ENCODE measurements at places on chromosomes 16 and 17.

DNA sequence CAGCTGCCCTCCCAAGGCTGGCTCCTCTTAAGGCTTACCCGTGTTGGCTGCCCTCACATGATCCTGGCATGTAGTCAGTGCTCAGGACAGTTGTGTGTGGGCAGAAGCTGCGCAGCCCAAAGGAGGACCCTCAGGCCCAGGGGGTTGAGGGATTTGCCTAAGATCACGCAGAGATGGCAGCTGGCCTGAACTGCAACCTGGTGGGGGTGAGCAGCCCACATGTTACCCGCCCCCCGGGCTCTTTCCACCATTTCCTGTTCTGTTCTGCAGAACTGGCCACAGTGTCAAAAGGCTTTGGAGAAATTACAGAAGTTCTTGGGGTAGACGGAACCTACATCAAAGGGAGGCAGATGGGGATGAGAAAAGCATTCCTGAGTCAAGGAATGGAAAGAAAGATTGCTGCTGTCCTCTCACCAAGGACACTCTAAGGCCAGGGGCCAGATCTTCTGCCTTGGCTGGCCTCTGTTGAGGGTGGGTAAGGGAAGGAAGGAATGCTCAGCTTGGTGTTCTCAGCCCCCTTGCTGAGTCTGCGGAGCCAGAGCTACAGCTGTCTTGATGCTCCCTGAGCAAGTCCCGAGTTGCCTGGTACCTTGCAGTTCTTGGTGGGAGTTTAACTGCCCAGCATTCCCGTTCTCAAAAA lies 53.0 kb downstream of the EPN2 start:
- DNase-seq: no peak

- no peak for DNase-seq
These were observed 411.8 kb upstream of the SALL1 start for GRCh38 chr16:51562891-51563290.

DNA sequence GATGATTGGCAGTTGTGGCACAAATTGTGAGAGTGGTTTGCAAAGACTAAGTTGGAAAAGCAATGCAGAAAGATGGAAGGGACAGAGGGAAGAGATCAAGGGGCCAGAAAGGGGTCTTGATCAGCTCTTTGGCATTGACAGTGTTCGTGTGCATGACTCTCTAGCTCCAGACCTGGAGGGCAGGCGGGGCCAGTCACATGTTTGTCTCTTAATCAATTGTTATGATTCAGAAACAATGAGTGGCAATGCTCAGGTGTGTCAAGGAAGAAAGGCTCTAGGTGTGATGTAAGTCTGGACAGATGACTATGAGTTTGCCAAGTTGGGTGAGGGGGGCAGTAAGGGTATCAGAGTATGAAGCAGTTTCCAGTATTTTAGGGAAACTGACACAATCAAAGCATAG lies 32.1 kb downstream of the WSB1 start:
- no peak for DNase-seq

GRCh38 chr17:10060526-10060925 lies 137.9 kb downstream of the GAS7 start:
- no peak for DNase-seq

DNA sequence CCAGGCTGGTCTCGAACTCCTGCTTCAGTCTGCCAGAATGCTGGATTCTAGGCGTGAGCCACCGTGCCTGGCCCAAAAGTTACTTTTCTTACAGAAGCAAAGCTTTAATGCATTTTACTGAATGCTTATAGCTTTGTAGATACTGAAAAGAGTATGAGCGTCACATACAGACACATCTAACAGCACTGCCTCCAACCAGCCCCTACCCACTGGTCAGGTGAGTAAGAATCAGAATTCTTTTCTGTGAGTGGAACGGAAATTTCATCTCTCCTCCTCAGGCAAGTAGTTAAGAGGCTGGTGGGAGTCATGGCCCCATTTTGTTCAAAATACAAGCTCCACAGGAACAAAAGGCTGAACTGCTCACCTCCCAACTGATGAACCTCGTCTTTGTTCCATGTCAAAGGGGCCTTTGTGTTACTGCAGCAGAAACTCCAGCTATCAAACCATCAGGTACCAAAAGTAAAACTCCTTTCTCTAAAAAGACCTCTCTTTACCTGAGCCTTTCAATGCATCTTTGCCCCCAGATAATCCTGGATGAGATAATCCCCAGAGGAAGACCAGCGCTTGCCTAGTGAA lies 92.4 kb upstream of the RPH3AL start:
- no peak for DNase-seq

DNA sequence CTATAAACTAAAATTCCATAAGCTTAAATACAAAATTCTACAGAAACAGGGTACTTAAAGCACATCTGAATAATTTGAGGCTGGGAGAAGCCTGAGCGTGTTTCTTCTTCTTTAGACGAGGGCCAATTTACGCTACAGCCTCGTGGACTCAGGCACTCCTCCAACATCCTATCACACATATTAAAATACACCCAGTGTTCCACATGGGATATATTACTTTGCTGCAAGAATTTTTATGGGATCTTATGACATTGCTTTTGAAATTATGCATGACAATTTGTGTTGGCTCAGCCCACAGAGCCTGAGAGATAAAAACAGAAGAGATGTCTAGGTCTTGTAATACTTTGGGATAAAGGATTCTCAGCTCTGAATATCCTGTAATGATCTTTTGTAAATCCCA lies 3.5 kb upstream of the TANGO6 start:
- DNase-seq: no peak

- no peak for DNase-seq
These were observed 22.2 kb downstream of the PDILT start for GRCh38 chr16:20382202-20382948.

DNA sequence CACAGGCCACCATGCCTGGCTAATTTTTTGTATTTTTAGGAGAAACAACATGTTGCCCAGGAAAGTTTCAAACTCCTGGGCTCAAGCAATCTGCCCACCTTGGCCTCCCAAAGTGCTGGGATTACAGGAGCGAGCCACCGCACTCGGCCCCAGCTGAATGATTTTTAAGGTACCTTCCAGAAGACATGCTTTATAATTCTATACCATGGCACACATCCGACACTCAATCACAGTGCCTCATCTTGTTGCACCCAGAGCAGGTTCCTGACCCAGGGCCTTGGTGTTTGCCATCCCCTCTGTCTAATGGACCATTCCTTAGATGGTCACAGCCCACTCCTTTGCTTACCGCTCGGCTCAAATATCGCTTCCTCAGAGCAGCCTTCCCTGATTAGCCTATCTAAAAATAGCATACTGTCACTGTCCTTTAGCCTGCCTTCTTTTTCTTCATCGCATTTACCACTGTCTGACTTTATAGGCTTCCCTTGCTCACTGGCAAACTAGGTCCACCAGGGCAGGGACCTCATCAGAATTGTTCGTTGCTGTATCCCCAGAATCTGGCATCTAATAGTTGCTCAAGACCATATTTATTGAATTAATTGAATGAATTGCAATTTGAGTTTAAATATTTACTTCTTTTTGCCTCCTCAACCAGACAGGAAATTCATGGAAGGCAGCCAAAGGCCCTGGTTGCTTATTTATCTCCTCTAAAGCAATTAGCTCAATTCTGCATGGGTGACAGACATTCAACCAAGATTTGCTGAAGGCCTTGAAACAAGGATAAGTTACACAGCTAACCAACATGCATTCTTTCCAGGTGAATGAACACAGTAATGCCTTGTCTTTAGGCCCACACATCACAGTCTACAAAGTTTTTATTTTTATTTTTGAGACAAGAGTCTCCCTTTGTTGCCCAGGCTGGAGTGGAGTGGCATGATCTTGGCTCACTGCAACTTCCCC lies 6.3 kb upstream of the TENT4B start:
- no peak for DNase-seq
